CD4-positive, alpha-beta T cell treated with Interleukin-17A for 4 hours (primary cell): ENCODE measurements at places on chromosomes 2 and 18.

DNA sequence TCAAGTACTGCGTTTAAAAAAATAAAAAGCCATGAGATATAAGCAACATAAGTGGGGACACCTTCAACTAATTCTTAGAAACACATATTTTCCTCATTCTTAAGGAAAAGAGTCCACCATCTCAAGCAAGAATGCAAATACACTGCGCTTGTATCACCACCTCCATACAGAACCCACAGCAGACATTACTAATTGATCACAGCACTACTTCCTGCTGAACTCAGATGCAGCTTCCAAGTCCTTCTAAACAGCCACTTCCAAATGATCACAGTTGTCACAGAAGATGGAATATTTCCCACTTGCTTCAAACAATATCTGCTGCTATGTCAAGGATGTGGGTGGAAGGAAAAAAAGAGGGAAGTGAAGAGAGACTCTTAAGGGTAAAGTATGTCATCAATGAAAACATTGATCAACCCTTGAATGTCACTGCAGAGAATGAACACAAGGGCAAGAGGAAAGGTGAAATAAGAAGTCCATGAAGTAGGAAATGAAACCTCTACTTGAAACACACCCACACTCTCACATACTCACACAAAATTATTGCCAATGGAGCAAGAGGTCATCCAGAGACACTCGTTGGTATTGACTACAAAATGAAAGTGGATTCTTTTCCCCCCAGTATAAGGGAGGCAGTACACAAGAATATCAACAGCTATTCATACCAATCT, 22.1 kb downstream of the TGFA start:
- DNase-seq = no peak

DNA sequence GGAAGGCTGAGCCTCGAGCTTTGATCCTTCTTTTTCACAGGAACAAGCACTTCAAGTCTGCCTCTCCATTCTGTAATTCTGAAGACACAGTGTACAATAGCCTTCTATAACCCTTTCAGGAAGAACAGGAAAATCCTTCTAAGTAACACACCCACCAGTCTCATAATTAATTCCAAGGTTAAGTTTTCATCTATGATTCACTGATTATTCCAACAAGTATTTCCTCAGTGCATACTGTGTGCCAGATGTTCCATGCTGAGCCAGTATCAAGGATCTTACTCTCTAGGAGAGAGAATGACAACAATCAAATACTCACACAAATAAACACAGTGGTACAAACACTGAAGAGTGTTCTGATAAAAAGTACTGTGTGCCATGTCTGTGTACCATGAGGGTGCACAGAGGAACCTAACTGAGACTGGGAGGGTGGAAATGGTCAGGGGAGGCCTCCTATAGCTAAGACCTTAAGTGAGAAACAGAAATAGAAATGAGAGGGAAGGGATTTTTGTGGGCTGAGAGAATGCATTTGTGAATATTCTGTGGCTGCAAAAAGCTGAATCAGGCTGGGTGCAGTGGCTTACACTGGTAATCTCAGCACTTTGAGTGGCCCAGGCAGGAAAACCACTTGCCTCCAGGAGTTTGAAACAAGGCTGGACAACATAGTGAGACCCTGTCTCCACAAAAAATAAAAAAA, 7.3 kb upstream of the MTLN start:
- no peak for DNase-seq

DNA sequence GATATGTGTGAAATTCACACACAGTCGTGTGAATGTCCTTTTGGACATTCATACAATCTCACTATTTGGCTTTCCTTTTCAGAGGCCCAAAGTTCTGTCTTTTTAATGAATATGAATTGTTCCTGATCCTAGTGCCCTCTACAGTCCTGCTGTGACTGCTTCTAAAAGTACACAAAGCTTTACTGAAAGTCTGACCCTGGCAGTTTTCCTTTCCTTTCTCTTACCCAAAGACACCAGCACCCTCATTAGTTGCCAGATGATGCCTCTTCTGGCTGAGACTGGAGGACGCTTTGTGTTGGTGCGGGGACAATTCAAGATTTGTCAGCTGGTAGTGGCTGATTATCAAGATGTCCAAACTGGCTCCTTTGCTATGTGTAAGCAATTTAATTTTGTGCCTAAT, 81.8 kb upstream of the CDCA7 start:
- no peak for DNase-seq

GRCh38 chr2:209907746-209908145, 94.7 kb upstream of the RPE start:
- no peak for DNase-seq

DNA sequence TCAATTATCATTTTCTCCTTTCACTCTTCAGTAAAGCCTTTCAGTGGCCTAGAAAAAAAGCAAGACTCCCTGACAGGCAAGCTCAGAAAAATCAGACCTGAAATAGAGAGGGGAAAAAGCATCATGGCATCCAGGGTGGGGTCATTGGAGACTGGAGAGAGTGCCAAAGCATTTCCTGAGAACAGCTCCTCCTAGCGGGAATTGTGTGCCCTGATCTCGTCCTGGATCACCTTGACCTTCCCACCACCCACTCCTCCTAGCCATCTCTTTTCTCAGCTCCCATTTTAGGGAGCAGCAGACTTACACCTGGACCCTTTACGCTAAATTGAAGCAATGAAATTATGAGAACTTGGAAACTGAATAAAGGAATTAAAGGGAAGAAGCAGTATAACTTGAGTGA, 176.6 kb downstream of the VWC2L start:
- no peak for DNase-seq

GRCh38 chr2:211077216-211077767, 520.9 kb downstream of the CPS1 start:
- DNase-seq = no peak

GRCh38 chr18:76835380-76835779, 13.0 kb downstream of the ZNF236 start:
- DNase-seq = no peak

- DNase-seq = no peak
These were observed 72.8 kb downstream of the NEDD4L start for GRCh38 chr18:58116818-58117217.

DNA sequence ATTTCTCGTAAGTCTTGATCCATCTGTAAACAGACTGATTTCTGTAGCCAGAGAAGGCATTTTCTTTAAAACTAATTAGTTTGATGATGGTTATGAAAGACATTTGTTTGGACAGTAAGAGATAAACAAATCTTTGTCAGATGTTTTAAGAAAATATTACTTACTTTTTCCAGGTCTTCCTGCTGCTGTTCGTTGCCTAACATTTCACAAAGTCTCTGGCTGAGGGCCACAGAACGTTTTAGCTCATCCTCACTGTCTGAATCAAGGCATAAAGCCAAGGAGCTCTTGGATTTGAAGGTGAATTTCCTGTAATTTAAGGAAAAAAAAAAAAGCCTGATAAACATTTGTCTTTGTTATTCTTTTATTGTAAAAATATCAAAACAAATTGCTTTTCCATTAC, 57.8 kb downstream of the VIL1 start:
- no peak for DNase-seq

DNA sequence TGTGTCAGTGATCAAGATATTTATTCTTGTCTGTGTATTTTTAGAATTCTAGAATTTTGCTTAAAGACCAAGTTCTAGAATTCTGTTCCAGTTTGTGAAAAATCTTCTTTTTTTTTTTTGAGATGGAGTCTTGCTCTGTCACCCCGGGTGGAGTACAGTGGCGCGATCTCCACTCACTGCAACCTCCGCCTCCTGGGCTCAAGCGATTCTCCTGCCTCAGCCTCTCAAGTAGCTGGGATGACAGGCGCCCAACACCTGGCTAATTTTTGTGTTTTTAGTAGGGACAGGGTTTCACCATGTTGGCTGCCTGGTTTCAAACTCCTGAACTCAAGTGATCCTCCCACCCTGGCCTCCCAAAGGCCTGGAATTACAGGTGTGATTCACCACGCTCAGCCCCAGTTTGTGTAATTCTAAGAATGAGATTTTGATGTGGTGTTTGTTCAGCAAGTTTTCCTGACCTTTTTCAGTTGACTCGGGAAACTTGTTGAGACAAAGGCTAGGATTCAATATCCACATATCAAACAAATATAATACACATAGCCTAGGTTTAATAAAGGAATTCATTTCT, 3.6 kb downstream of the EIF5B start:
- no peak for DNase-seq

- no peak for DNase-seq
These were observed 653 bp downstream of the MRPS9 start for GRCh38 chr2:105038383-105039061.

DNA sequence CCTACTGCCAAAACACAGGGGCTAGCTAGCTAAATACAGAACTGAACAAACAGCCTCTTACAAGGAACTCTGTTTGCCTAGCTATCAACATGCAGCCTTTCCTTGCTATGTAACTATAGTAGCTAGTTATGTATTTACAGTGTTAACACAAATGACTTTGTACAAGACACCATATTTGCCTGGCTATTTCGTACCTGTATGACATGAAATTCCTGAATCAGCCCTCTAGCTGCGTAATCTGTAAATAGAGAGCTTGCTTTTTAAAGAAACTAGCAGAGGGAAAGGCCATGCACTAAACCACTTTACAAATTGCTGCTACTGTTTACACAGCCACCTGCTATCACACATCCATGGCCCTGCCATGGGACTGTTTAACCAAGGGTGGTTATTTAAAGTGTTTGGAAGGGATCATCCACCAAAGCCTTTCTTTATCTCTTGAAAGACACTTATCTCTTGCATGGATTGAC, 248.7 kb downstream of the TFCP2L1 start:
- no peak for DNase-seq

GRCh38 chr2:95240091-95240490, 32.8 kb downstream of the ZNF892 start:
- no peak for DNase-seq

DNA sequence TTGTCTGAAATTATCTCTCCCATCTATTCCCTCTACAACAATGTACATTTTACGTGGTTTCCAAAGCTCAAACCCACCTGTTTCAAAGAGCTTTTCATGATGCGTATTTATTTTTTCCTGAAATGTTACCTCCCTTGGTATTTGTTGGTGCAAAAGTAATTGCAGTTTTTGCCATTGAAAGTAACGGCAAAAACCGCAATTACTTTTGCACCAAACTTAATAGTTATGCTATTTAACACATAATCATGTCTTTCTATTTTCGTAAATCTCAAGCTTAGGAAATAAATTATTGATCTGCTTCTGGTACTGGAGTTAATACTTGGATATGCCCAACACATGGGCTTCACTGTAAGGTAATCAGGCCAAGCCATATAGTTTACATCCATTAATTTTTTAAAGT, 85.2 kb downstream of the SUCLG1 start:
- no peak for DNase-seq

GRCh38 chr18:48430150-48430549, 21.0 kb upstream of the ZBTB7C start:
- no peak for DNase-seq

DNA sequence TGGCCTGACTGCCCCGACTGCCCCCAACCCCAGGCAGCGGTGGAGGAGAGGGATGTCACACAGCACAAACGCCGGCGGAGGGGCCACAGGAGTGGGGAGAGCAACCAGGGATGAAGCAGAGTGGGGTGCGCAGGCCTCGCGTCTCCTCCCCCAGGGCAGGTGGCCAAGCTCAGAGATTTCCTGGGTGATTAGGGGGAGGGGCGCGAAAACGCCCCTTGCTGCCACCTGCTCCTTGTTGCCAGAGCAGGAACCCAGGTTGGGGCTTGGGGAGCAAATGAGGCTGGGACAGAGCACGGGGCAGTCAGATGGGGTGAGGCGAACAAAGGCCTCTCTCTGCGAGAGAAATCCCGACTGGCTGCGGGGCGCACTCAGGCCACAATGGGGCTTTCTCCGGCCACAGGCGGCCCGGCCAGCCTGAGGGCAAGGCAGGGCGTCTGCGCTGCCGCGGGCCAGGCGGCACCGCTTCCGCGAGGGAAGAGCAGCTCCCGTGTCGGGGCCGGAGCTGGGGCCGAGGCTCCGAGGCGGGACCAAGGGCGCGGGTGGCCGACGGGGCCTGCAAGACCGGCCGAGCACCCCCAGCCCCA, 11.5 kb downstream of the TEX44 start:
- no peak for DNase-seq

DNA sequence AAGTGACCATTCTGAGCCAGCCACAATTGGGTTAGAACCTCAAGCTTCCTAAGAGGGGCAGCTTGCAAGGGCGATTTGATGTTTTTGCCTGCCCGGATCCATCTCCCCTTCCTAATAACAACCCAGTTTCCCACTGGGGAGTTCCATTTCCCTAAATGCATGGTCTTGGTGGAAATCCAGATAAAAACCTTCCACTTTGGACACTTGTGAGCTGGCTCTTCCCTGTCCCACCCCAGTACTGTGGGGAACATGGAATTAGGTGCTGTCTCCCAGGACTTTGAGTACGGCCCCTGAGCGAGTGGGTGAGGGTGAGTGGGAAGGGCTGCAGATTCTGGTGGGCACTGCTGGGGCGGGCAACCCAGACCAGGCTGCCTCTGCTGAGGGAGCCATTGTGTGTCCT, 122.3 kb downstream of the DDX1 start:
- DNase-seq = no peak

DNA sequence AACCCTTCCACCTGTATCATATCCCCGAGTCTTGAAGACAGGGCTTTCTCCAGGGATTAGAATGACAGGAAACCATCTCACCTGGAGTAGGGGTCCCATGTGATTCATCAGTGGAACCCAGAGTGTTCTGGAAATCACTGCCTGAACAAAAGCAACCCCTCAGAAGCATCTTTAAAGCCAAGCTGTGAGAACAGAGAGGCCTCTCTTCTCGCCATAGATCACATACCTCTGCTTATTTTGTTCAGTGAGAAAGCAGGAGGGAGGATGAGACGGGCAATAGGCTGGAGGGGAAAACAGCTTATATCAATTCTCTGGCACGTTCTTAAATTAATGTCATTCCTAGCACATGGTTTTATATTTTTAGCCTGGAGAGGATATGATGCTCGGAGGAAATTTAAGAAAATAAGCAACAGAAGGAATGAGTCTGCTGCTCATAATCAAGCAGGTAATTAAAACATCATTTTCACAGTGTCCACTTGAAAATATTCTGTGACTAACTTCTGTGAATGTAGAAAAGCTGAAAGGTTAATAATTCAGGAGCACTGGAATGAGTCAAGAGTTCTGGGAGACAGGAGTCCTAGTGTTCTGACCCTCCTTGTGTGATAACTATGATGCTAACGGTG, 213.6 kb upstream of the SP5 start:
- no peak for DNase-seq

- DNase-seq = no peak
These were observed 1610.4 kb upstream of the ZEB2 start for GRCh38 chr2:146130290-146130689.

- DNase-seq = no peak
These were observed 148.9 kb downstream of the DTNB start for GRCh38 chr2:25524507-25524906.

DNA sequence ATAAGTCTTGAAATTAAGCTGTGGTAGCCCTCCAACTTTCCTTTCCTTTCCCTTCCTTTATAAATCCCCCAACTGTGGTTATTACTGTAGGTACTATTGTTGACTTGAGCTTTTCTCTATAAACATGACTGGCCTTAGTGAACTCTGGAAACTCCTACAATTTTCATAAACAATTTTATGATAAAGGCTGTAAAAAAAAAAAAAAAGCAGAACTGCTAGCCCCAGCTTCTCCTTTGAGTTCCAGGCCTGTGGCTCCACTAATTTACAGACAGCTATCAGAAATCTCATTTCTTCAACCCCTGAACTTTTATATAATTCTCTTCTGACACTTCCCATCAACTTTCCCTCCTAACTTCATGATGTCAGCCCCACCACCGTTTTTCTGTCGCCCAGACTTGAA, 174.3 kb downstream of the IKZF2 start:
- no peak for DNase-seq

- no peak for DNase-seq
These were observed 1495.8 kb upstream of the TMEFF2 start for GRCh38 chr2:193690572-193690971.
